ENCODE measurements at places on chromosomes 16 and 17. TPM values are rescaled to one million over a fixed set of nuclear protein-coding genes. Genes with fewer than 3 reads are reported as not detected.

The KRTAP4-3 gene
- not detected for total RNA-seq

DNA sequence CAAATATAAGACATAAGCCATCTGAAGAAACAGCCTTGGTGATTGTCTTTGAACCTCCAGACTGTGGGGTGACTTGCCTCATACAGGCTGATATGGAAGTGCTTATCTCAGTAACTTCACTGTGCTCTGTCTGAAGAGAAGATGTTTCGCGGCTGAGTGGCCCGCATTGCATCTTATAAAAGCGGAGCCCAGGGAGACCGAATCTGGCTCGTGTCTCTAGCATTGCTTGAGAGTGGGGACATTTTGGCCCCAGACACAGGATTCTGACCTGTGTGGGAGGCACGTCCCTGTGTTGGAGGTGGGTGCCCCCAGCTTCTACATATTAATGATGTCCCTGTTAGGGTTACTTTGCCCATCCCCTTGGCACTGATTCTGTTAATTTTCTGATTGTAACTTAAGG is 66.4 kb downstream of the METRNL start:
- DNase-seq, result no peak

GRCh38 chr16:88373927-88374492 is 8.7 kb upstream of the ZNF469 start:
- no peak for DNase-seq

- no peak for DNase-seq
Observed at GRCh38 chr16:79439901-79440300, 160.6 kb downstream of the MAF start.

- no peak for DNase-seq
Observed at GRCh38 chr17:71681427-71682173, 439.2 kb upstream of the SOX9 start.

- DNase-seq, result no peak
Observed at GRCh38 chr17:49748223-49748622, 15.7 kb downstream of the FAM117A start.
